Amniotic stem cell (primary cell): ENCODE measurements at places on chromosomes 11 and 22.

GRCh38 chr11:26537341-26537740 is 34.7 kb downstream of the MUC15 start:
- no peak for DNase-seq

- no peak for DNase-seq
Measured at GRCh38 chr11:70155386-70155785, 47.7 kb upstream of the FADD start.

DNA sequence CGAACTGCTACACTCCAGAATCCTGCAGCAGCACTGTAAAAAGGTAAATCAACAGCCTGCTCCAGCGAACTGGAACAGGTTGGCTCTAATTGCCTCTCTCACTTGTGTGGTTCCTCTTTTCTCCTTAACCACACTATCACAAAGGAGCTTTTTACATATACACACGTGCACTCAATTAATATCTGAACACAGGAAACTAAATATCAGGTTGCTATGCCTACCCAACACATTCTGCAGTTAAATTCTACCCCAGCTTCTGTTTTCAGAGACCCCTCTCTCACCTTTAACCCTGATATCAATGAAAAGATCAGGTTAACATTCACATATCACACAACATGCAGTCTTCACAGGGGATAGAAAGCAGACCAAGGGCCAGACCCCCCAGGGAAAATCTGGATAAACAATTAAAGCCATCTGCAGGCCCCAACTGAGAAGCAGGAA is 11.0 kb downstream of the RBFOX2 start:
- DNase-seq: no peak

- DNase-seq: no peak
Measured at GRCh38 chr11:13291800-13292199, 14.2 kb downstream of the BMAL1 start.

- DNase-seq: no peak
Measured at GRCh38 chr11:60183591-60184205, 815 bp upstream of the MS4A6A start.

DNA sequence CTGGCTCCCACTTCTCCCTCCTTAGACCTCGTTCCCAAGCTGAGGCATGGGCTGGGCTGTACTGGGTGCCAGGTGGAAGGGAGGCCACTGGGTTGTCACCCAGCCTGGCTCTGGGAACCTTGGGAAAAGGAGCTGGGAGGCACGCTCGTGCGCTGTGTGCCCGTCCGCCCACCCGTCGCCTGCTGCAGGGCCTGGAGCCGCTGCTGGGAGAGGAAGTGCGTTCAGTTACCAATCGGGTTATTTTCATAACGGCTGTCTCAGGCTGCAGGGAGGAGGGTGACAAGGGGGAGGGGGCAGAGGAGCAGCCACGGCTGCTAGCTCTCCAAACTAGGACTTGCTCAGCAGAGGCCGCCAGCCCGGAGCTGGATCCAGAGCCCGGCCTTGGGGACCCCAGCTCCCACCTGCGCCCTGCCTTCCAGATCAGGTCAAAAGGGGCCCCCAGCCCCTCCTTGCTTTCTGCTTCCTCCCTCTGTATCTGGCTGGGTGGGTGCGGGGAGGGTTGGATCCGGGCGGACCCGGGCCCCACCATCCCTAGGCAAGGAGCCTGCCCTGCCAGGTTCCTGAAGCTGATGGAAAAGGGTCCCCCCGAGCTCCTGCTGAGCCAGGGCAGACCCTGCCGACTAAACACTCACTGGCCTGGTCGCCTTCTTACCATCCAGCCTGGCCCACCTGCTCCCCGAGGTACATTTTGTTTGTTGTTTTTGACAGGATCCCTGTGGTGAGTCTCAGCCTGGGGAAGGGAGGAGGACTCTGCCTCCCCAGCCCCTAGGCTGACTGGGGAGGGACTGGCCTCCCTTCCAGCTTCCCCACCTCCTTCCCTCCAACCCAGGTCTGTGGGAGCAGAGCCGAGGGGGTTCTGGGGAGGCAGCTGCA is 14.3 kb downstream of the DGKZ start:
- no peak for DNase-seq

GRCh38 chr11:73914284-73914683 is 36.5 kb upstream of the DNAJB13 start:
- DNase-seq: no peak

DNA sequence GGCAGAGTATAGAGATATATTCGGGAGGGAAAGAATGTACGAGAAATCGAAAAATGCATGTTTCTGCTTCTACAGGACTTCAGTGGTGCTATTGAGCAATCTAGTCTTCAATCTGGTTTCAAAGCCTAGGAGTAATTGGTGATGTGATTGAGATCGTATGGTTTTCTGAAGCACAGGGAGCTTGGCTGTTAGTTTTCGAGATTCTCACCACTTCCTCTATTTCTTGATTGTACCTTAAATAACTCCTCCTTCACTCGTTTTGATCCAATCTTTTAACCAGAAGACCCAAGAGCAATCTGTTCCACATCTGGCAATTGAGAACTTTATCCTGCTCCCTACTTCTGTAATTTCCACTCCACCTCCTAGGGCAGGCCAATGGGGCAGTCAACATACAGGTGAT is 518 bp downstream of the CCDC179 start:
- DNase-seq: no peak

DNA sequence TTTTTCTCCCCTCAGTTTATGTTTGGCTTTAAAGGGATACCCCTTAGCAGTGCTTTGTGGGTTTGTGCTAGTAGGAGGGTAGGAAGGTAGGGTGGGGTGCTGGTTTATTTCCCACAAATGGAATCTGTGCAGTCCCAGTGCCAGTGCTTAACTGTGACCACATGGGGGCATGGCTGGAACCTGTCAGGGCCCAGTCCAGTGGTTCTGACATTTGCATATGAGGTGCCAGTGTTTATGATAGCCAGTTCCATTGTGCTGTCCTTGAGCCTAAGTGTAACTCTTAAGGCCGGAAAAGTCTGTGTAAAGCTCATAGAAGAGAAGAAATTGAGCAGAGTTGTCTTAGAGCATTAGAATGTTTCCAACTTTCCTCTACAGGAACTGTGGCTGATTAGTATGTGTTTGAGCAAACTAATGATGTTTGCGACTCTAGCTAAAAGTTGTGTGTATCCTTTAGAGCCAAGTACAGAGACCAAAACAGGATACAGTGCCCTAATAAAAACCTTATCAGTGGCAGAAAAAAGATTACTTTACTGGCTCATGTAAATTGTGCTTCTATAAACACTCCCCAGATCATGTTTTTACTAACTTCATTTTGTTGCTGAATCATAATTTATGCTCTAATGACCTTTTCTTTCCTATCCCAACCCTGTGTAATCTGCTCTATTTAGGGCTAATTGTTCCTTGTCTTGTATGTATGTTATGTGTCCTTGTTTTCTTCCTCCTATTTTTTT is 38.1 kb downstream of the DIXDC1 start:
- no peak for DNase-seq

GRCh38 chr22:24054356-24054755 is 43.3 kb downstream of the CABIN1 start:
- peak; percentile 35 for DNase-seq

DNA sequence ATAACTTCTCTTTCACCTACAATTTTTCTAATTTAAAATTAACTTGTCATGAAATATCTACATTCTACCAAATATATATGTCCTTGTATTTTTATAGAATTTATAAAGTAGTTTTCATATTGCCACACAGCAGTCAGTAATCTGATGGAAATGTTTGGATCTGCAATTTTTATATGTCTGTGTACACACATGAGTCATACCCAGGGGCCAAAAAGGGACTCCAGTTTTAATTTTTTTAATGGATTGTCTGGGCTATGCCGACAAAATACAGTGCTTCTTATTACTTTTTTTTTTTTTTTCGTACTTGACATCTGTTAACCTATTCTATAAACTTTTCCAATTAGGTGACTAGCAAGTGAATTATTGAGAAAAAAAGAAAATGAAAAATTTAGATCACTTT is 6.3 kb downstream of the GUCY1A2 start:
- DNase-seq: no peak

DNA sequence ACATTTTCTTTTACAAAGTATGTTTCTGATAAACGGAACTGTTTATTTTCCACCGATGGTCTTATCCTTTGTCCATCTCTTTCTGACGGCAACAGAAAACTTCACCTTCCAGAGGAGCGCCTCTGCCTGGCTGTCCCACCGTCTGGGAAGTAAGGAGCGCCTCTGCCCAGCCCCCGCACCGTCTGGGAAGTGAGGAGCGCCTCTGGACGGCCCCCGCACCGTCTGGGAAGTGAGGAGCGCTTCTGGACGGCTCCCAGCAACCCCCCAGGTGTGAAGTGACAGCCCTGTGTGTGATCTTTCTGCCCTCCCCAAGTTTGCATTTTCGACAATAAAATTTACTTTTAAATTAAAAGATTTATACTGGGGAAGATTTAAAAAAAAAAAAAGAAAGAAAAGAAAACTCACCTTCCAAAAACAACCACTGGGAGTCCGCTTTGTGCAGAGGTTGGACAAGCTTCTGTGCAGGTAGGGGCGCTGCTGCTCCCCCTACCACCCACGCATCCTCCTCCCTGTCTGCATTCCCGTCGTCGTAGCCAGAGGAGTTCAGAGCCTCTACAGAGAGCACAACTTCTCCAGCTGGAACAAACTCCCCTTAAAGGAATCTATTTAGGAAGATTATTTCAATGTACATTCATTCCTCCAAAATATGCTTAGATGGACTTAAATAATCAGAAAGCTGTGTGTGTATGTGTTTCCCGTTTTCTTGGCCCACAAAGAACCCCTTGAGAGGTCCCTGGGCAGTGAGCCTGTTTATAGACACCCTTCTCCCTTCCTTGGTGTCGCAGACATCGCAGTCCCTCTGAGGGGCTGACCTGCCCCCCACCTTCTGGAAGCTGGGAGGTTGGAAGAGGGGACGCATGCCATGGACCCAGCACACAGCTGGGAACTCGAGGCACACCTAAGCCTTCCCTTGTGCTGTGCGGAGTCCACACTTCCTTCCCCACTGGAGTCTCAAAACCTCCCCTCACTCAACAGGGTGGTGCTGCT is 849 bp upstream of the APOBEC3B start:
- DNase-seq: no peak

- no peak for DNase-seq
Measured at GRCh38 chr22:44581096-44581435, 83.0 kb upstream of the RTL6 start.

DNA sequence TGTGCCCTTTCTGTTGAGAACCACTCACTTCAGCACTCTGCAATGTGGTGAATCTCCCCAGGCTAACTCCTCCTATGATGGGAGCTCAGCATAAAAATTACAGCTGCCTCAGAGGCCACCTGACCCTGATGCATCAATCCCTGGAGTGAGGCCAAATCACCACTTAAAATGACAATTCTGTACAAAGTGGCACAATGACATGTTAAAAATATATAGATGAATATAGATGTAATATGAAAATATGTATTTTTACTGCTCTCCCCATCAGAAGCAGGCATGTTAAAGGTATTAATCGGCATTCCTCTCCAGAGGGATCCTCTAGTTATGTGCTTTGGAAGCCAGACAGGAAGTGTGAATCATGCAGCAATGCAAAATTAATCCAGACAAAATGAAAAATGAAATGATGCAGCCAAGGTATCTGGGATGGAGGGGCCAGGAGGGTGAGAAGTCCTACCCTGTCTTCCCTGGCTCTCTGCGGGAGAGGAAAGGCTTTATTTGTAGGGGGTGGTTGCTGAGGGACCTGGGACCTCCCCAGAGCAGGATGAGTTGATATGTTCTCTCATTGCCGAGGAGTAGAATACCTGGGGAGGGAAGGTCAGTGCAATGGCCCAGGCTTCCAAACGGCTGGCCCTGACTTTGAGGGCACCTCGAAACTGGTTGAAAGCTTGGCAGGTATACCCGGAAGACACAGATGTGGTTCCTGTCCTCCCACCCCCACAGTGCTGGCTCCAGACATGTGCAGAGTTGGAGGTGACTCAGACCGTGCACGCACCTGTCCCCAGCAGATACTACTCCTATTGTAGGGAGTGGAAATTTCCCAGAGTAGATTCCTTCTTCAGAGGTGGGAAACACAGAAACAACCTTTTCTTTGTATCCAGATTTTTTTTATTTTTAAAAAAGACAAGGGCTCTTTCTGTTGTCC is 347.9 kb upstream of the NCAM1 start:
- DNase-seq: no peak

DNA sequence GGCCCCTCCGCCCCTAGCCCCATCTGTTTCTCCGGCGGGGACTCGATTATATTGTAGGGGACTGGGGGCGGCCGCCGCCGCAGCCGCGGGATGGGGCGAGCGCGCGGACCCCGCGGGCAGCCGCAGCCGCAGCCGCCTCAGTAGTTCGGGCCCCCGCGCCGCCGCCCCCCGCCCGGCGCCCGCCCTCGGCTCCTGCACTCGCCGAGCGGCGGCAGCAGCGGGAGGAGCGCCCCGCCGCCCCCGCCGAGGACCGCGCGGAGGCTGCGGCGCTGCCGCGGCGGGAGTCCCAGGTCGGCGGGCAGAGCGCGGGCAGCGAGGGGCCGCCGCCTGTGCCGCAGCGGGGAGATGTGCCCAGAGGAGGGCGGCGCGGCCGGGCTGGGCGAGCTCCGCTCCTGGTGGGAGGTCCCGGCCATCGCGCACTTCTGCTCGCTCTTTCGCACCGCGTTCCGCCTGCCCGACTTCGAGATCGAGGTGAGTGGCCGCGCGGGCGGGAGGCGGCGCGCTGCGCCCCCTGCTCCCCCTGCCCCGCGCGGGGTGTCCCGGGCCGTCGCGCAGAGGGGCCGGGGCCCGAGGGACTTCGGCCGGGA is at the start of gene CECR2:
CECR2 (plus strand) TSS at position 22 of the 587 bp plus-strand sequence; CDS start at position 346, 324 bp downstream.
- no peak for DNase-seq

DNA sequence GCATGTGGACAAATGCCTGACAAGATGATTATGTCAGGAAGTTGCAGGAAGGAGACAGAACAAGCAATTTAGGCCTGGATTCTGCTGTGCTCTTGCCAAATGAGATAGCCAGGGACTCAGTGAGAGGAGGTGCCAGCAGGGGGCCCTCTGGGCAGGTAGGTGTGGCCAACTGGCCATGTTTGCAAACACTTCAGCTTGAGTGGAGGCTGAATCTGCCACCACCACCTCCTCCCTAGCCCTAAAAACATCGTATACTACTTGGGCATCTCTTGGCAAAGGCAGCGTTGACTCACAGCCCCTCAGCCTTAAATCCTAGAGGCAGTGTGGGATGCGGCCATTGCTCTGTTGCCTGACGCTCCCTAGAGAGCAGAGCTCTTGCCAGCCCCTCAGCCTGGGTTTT is 95.1 kb upstream of the PLET1 start:
- no peak for DNase-seq

DNA sequence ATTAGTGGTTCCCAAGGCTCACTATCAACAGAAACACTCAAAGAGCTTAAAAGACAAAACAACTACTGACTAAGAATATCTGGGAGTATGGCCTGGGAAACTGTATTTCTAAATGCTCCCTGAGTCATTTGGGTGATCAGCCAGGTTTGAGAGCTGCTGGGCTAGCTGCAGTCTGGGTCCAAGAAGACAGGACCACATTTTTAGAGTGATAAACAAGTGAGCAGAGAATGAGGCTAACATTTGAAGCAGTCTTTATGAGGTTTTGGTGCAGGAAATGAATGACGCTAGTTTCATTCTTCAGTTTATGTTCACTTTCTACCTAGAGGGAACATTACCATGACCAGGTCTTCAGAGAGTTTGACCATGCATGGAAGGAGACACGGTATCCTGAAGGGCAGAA is 97.7 kb downstream of the TEAD1 start:
- DNase-seq: no peak

- no peak for DNase-seq
Measured at GRCh38 chr22:49522582-49523373, 304.9 kb downstream of the BRD1 start.
